Smooth muscle cell of the umbilical artery (primary cell): ENCODE measurements at places on chromosomes 4 and X. TPM values are rescaled to one million over a fixed set of nuclear protein-coding genes. Genes with fewer than 3 reads are reported as not detected.

The ASB9 gene
- total RNA-seq = 1.2 TPM in 2 replicates

The FAM9B gene
- not detected in 2 replicates for total RNA-seq

The PDCL2 gene
- not detected in 2 replicates for total RNA-seq

The GAGE2A gene
- not detected in 2 replicates for total RNA-seq

The TGIF2LX gene
- not detected in 2 replicates for total RNA-seq

The FGG gene
- not detected in 2 replicates for total RNA-seq

The THAP9 gene
- total RNA-seq = 5.0 and 5.1 TPM in 2 replicates

The ZDHHC15 gene
- under 0.01 TPM in 1 of 2 replicates, not detected in the other for total RNA-seq

The SRPK3 gene
- under 0.01 and 2.2 TPM in 2 replicates for total RNA-seq

The FGB gene
- total RNA-seq = not detected in 2 replicates

The CXCL1 gene
- 69.7 and 261 TPM in 2 replicates for total RNA-seq

The LRCH2 gene
- total RNA-seq = 13.4 and 19.7 TPM in 2 replicates

The APBB2 gene
- 148 and 352 TPM in 2 replicates for total RNA-seq

The GRIA2 gene
- total RNA-seq = not detected in 2 replicates

The CXCL9 gene
- not detected in 2 replicates for total RNA-seq

The XPNPEP2 gene
- total RNA-seq = not detected in 2 replicates

The PABPC5 gene
- 0.46 and 0.89 TPM in 2 replicates for total RNA-seq

The MAGEA1 gene
- not detected in 2 replicates for total RNA-seq

The NIPAL1 gene
- total RNA-seq = 0.59 and 2.7 TPM in 2 replicates

The CUL4B gene
- total RNA-seq = 38.6 and 69.1 TPM in 2 replicates

The BRCC3 gene
- total RNA-seq = 12.2 and 23.4 TPM in 2 replicates

The DUSP9 gene
- total RNA-seq = not detected in 2 replicates

The FTSJ1 gene
- 49.3 and 61.4 TPM in 2 replicates for total RNA-seq

The SPRY1 gene
- total RNA-seq = 2.6 and 5.9 TPM in 2 replicates

The MAP7D3 gene
- total RNA-seq = 7.1 and 15.7 TPM in 2 replicates

The CSAG3 gene
- not detected in 2 replicates for total RNA-seq

The CABS1 gene
- not detected in 2 replicates for total RNA-seq

The DMRTC1B gene
- not detected in 2 replicates for total RNA-seq

The NPY1R gene
- total RNA-seq = under 0.01 TPM in 1 of 2 replicates, not detected in the other

The SLC7A11 gene
- total RNA-seq = 24.9 and 34.4 TPM in 2 replicates

The SYTL4 gene
- 6.7 and 35.9 TPM in 2 replicates for total RNA-seq

The CC2D2A gene
- total RNA-seq = 17.8 and 19.7 TPM in 2 replicates

The NEUROG2 gene
- total RNA-seq = not detected in 2 replicates

The SLITRK4 gene
- 3.6 and 6.6 TPM in 2 replicates for total RNA-seq

The BMX gene
- 0.23 and 0.30 TPM in 2 replicates for total RNA-seq

The ANTXR2 gene
- total RNA-seq = 380 and 915 TPM in 2 replicates

The ADH7 gene
- not detected in 2 replicates for total RNA-seq

The MAGEC2 gene
- not detected in 2 replicates for total RNA-seq

The GIMD1 gene
- total RNA-seq = not detected in 2 replicates

The FMR1NB gene
- total RNA-seq = not detected in 2 replicates

The DRD5 gene
- not detected in 2 replicates for total RNA-seq

The CSN2 gene
- not detected in 2 replicates for total RNA-seq

The TREX2 gene
- 0.18 and 1.8 TPM in 2 replicates for total RNA-seq

The RAB40AL gene
- total RNA-seq = 0.30 and 0.69 TPM in 2 replicates

The GAGE12J gene
- not detected in 2 replicates for total RNA-seq

The LONRF3 gene
- 0.28 and 0.59 TPM in 2 replicates for total RNA-seq

The SHROOM2 gene
- total RNA-seq = 3.0 and 4.5 TPM in 2 replicates

The HSFX4 gene
- not detected in 2 replicates for total RNA-seq

The EVC2 gene
- total RNA-seq = 8.6 and 11.5 TPM in 2 replicates

The PRR27 gene
- not detected in 2 replicates for total RNA-seq
